Left renal pelvis (tissue), 4 donors: ENCODE measurements at places on chromosomes 4 and X. TPM values are rescaled to one million over a fixed set of nuclear protein-coding genes. Genes with fewer than 3 reads are reported as not detected.

Gene SLIT2
- polyA plus RNA-seq, result 46.2 TPM

Gene NEUROG2
- polyA plus RNA-seq, result not detected

Gene CXCL6
- not detected for polyA plus RNA-seq

Gene KLHL34
- 0.11 TPM for polyA plus RNA-seq

Gene P2RY8
- polyA plus RNA-seq, result 0.93 TPM

Gene ART3
- polyA plus RNA-seq, result 0.72 TPM

GRCh38 chrX:10859353-10859752 lies 239.0 kb upstream of the MID1 start:
- no peak for DNase-seq

DNA sequence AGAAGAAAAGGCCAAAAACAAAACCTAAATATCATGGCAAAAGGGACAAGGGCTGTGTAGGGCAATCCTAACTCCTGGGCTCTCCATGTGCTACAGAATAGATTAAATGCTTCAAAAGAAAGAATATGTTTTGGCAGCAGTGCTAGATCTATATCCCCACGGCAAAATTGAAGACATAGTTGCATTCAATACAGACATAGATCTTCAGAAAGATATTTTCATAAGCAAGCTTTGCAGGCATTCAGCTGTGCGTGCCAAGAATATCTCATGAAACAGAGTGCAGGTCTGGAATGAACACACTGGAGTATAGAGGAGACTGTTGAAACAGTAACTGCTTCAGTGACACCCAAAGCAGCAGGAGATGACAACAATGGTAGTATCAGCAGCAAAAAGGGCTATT lies 1476.9 kb downstream of the ARAP2 start:
- no peak for DNase-seq

DNA sequence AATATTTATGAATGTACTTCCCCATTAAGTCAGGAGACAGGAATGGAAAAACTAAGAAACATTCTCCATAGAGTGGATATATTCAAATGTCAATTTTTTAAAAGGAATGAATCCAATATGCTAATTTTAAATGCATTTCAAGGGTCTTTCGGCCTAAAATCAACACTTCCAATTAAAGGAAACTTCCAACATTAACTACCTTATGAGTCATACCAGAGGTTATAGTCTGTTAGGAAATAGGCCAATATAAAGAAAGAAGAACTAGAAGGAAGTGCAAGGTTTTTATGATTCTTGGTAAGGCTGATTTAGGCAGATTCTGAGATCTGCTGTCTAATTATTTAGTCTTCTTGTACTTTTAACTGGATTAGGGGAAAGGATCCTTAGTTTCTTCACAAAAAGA lies 260.1 kb upstream of the EDNRA start:
- DNase-seq, result no peak

- no peak for DNase-seq
These were observed 67.0 kb upstream of the BCOR start for GRCh38 chrX:40164751-40165150.

GRCh38 chrX:20685652-20686051 lies 418.9 kb upstream of the RPS6KA3 start:
- DNase-seq, result no peak

- DNase-seq, result peak; percentile 52
These were observed 567.6 kb upstream of the SLIT2 start for GRCh38 chr4:19684084-19684483.

DNA sequence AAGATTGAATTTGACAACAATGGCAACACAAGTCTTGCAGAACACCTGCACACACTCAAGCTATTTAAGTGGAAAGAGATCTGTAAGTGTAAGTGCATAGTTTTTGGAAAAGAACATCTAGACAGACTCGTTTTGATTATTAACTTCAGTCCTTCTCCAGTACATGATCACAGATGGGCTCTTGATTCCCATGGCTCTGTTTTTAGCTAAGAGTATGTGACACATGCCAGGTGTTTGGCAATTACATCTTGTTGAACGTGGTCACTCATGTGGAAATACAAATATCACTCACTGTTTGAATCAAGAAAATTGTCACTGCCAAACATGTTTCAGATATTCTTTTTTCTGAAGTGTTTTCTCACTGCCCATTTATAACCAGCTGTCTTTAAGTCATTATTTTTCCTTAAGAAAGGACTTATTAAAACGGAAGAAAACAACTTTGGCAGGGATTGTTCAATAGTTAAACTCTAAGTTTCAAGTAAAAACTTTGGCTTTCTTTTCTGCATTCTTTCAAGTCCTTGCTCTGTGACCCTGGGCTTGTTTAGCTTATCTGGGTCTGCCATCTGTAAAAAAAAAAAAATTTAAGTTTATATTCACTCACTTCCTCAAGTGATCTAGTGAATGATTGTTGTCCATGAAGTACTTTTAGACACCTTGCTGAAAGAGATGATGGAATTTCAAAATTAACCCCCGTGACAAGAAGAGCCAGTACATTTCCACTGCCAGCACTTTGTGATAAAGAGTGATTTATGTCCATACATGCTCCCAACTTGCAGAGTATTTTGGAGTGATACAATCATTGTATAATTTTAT lies 125.4 kb downstream of the ATXN3L start:
- DNase-seq, result no peak
